ENCODE measurements at places on chromosomes 3 and 15.
A peak's percentile ranks its signal among the peaks of the same experiment; 100 is the strongest.

DNA sequence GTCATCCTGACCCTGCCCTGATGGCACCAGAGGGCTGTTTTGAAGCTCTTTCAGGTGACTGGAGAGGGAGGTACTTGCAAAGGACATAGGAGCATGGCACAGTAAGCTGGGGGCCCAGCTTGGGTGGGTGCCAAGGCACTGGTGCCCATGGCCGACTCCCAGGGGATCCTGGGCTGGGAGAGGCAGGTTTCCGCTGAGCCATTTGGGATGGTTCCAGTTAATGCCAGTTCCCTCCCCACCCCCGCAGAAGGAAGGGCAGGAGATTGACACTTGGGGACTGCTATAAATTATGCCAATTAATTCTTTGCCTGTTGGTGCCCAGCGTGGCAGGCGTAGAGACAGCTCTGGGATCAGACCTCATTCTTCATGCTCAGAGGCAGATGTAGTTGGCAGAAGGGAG, 26.1 kb downstream of the CD276 start:
- no peak for DNase-seq

DNA sequence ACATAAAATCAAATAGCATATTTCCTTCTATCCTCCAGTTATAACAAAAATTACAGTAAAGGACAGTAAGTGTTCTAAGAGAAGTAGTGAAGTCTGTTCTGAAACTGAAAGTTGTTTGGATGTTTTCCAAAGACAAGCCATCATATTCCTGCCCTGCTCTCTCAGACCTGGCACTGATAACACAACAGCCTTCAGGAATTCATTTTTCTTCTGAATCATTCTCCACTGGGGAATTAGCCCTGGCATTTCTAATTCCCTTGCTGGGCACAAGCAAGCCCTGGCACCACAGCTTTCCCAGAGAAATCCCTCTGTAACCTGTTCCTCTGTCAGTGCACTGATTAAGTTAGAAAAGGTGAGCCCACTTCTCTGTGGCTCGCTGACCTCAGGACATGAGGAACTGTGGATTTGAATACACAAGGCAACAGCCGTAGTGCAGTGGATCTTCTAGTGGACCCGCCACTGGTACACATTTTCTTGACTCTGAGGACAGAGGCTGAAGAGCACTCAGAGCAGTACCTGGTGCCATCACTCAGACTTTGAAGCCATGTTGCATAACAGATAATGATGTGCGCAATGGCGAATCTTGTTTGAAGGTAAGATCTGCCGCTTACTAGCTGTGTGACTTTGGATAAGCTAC, 61.6 kb downstream of the WWTR1 start:
- no peak for DNase-seq

DNA sequence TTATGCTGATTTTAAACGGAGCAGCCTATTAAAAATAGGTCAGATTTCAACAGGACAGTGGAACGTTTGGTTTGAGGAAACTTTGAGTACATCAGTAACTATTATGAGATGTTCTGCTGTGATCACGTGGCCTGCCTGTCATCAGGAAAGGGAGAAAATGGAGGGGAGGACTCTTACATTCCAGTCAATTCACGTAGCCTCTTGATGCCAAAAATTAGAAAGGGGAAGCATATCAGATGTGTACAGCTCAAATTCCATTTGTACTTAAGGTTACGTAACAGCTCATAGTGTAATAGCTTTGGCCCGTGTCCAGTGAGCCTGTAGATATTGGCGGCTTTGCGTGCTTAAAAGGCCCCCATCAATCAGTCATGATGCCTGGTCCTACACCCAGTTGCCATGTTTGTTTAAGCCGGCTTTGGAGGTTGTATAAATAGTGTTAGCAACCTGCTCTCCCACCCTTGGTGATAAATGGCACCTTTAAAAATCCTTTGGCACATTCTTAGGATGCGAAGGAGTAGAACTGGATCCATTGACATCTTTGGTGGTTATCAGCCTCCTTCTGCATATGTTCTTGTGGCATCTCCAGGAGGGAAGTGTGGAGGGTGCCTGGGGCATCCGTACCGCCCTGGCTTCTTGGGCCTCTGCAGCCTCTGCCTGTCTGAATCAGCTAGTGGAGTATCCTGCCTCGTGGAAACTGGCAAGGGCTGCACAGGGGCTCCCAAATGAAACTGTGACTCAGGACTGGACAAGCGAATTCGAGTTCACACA, 163.9 kb downstream of the THSD4 start:
- peak; percentile 35 for DNase-seq

DNA sequence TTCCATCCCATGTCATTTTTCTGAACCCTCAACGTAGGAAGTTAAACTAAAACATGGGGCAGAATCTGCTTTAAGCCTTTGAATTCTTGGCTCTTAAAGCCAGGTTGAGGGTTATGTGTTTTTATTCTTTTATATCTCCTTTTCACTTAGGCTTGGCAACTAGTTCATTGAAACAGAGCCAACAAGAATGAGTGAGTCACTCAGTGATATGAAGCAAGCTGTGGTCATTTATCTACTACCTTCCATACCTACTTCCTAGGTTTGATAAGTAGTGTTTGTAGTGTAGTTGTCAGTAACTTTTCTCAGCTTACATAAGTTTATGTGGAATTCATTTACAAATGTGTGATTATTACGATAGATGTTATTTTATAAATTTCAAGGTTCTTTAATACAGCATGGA, 67.4 kb downstream of the SNRPN start:
- no peak for DNase-seq

DNA sequence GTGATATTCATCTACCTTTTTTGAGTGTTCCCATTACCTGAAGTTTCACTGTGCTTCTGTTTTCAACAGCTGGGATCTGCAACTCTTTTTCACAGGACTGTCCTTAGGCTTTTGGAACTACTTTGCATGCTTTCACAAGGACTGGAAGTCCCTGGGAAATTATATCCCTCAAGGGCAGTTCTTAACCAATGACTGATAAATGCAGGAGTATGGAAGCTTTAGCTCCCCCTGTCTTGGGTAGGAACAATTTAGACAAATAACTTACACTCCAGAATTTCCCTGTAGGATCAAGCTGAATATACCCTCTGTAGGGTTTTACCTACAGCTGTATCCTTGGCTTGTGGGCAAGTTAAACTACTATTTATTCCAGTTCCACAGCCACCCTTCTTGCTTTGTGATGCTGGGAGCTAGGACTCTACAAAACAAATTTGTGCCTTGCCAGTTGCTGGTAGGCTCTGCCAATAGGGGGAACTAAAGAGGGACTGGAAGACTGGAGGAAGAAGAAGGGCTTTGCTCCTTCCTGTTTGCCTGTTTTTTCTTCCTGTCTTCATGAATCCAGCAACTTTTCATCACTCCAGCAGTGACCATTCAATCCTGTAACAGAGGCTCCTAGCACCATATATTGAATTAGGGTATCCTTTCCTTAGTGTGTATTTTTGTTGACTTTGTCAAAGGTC, 6.8 kb upstream of the ZNF280D start:
- no peak for DNase-seq

DNA sequence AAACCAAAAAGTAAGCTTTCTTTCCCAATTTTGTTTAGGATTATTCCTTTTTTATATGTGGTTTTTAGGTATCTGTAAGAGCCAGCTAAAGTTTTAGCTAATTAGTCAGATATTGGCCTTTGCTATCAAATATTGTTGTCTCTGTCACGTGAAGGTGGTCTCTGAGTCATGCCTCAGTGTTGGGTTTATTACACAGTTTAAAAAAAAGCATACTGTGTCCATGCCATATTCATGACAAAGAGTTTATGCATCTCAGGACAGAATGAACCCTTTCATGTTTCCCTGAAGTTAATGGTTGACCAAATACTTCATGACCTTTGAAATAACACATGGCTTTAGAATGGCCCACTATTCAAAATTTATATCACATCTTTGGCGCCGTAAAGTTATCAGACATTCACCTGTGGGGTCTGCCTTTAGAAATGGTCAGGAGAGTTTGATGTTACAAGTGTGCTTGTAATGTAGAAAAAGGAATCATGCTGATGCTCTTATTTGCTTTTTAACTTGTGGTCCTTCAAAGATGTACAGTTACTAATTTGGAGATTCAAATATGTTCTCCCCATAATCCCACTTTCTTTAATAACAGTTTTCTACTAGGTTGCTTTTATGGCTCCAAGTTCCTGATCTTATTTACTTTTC, 101.5 kb downstream of the MYRIP start:
- DNase-seq = no peak

DNA sequence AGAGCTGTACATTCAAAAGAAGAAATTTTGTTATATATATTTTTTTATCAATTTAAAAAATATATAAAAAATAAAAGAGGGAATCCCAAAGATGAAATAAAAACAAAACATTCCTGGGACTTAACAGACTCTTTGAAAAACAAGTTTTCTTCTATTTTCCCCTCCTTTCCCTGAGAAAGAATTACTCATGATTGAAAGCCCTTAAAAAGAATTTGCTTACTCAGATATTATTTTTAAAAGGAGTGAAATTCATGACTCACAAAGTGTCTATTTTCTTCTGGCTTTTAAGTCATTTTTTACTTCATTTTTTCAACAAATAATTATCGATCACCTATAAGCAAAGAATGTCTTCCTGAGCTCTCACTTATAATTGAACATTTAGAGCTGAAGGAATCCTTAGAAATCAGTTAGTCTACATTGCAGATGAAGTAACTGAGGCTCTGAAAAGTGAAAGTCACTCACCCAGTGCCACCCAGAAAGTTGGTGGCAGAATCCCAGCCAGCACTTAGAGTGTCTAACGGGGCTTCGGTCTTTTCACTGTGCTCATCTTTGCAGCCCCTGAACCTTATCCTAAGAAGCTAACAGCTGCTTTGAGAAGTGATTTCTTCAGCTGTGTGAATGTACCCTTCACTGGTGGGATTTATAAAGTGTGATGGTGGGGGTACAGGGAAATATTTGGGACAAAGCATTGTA, 42.5 kb upstream of the NUDT16 start:
- no peak for DNase-seq

Measured in inflammatory macrophage treated with lipopolysaccharide for 1 hour (primary cell).